Right renal cortex interstitium (tissue), 3 donors: ENCODE measurements at places on chromosomes 3 and 15. TPM values are rescaled to one million over a fixed set of nuclear protein-coding genes. Genes with fewer than 3 reads are reported as not detected.

CYP19A1 gene
- polyA plus RNA-seq = not detected

HDC gene
- 0.85 TPM for polyA plus RNA-seq

EIF4E3 gene
- polyA plus RNA-seq = 12.6 TPM

MINAR1 gene
- polyA plus RNA-seq = 0.96 TPM

MCF2L2 gene
- polyA plus RNA-seq = 0.37 TPM

SUSD5 gene
- polyA plus RNA-seq = 5.0 TPM

GRK7 gene
- polyA plus RNA-seq = not detected

RBPMS2 gene
- polyA plus RNA-seq = 10.4 TPM

GOLGA8N gene
- 16.9 TPM for polyA plus RNA-seq

DOCK3 gene
- polyA plus RNA-seq = 1.4 TPM

CSTA gene
- 0.93 TPM for polyA plus RNA-seq

GADL1 gene
- polyA plus RNA-seq = 2.6 TPM

CLEC3B gene
- polyA plus RNA-seq = 19.9 TPM

SLC33A1 gene
- polyA plus RNA-seq = 37.0 TPM

LRRC3B gene
- 2.2 TPM for polyA plus RNA-seq

RNU5B-1 gene
- not detected for polyA plus RNA-seq

LTK gene
- 1.5 TPM for polyA plus RNA-seq

SKOR1 gene
- polyA plus RNA-seq = 0.29 TPM

GRIP2 gene
- 1.0 TPM for polyA plus RNA-seq

RHOV gene
- 1.4 TPM for polyA plus RNA-seq

PGBD4 gene
- polyA plus RNA-seq = 2.0 TPM

COL6A5 gene
- polyA plus RNA-seq = 0.04 TPM

A4GNT gene
- polyA plus RNA-seq = 0.83 TPM

MAGI1 gene
- 29.7 TPM for polyA plus RNA-seq

BNC1 gene
- 0.23 TPM for polyA plus RNA-seq
